ENCODE measurements at places on chromosomes 1 and 21.

- DNase-seq: no peak
Measured at GRCh38 chr21:28773036-28773435, 219.6 kb downstream of the LTN1 start.

GRCh38 chr1:215543191-215543606, 23.9 kb upstream of the KCTD3 start:
- DNase-seq: no peak

DNA sequence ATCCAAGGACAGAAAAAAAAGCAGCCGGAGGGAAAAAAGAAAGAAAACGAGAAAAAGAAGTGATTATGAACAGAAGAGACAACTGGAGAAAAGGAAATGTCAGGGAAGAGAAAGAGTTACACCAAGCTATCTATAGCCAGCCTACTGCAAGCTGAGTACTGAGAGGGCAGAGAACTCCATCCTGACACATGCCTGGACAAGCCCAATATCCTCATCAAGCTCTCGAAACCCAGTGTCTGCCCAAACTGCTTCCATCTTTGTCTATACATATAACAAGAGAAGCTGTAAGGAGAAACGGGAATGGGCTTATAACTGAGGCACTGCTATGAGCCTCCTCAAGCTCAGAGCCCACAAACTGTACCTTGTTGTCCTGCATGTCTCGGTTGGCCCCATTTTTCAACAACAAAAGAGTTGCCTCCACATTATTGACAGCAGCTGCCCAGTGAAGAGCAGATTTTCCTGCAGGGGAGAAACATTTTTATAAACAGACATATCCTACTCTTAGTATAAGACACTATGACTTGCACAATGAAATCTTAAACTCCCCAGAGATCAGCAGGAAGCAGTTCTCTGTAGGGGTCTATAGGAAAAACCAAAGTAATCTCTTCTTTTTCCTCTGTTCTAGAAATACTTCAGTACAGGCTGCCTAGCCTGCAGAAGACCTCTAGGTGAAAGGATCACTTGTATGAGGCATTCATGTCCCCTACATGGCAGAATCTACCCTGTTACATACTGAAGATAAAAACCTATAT, 21.2 kb upstream of the ADAM30 start:
- no peak for DNase-seq

GRCh38 chr1:29959356-29959755, 723.0 kb downstream of the PTPRU start:
- no peak for DNase-seq

DNA sequence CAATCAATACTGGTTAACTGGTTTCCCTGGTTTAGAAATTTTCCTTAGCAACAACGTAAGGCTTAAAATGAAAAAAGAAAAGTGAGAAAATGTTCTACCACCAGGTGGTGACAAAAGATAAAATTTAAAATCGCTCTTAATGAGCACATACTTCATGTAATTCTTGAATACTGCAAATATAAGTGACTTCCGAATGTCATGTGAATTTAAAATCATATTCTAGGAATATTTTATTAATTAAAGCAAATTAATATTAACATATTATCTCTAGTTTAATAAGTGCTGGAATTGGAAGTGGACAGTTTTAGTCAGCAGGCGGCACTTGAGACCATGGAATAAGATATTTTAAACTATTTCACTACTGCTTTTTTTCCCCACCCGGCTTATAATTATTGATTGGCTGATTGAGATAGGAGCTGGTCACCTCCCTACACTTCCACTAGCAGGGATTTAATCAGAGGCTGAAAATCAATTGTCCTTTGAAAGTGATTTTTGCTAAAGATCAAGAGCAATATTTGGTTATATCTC, 5.0 kb upstream of the ADAMTS1 start:
- no peak for DNase-seq

- no peak for DNase-seq
Measured at GRCh38 chr1:205150651-205151428, 29.1 kb upstream of the RBBP5 start.

DNA sequence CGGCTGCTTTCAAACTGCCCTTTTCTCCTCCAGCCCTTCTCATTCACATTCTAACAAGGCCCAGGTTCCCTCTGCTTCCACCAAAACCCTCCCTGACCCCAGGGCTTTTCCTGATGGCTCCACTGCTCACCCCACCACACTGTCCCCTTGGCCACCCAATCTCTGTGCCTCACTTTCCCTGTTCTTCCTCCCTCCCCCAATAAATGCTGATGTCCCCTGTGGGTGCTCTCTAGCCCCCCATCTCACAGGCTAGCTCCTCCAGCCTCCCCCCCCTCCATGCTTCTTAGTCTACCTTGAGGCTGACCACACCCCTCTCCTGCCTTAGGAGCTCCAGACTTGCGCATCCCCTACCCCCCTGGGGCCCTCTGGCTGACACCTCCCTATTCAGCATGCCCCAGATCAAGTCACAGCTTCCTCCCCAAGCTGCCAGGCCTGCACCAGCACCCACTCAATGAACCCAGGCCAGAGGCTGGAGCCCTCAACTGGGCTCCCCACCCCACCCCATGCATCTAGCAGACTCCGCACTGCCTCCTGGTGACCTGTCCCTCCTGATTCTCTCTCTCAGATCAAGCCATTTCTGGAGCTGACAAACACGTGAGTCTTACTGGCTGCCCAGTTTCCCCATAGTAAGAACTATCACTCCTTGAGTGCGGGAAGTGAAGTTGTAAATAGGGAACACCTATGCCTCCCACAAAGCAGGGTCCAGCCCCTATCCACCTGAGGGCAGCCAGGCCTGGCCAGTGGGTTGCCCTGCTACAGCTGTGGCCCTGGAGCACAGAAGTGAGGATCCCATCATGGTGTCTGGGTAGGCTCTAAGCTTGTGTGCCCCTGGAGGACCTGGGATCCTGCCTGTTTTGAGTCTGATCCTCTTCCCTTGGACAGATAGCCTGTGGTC, 117.9 kb downstream of the DMRTB1 start:
- DNase-seq: no peak

- DNase-seq: no peak
Measured at GRCh38 chr1:35714921-35715567, 3.6 kb downstream of the C1orf216 start.

DNA sequence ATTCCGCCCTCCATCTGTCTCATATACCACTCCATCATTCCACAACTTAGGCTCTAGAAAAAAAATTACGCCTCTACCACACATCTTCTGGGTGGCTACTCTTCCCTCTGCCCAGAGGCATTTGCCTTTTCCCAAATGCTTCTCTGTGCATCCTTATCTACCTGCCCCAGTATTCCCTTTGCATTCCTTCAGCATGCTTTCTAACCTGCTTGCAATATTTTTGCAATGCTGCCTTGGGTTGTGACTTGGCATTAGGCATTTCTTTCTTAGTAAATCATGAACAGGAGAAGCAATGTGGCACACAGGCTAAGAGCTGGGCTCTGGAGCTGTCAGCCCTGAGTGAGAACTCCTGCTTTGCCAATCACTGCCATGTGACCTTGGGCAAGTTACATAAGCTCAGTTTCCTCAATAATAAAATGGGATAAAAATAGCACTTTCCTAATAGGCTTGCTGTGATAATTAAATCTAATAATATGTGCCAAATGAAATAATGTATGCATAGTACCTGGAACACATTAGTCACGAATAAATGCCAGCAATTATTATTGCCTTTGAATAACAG, 276.0 kb downstream of the ASTN1 start:
- no peak for DNase-seq

DNA sequence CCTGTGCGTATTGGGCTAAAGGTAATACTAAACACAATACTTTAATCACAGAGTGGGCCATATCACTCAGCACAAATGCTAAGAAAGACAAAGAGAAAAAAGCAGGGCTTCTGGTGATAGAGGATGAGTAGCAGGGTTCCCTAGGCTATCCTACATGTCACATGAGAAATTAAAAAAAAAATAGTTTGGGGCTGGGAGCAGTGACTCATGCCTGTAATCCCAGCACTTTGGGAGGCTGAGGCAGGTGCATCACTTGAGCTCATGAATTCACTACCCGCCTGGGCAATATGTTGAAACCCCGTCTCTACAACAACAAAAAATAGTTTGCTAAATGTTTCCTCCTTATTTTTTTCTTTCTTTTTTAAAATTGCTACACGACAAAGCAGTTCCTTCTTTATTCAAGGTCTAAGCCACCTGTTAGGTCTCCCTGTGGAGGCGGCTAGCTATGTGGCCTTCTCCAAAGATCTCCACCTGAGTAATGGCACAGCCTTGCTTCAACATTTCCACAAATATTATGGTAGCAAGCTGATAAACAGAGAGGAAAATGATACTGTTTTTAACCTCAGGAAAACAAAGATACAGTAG, 1.5 kb downstream of the ENSA start:
- DNase-seq: no peak

DNA sequence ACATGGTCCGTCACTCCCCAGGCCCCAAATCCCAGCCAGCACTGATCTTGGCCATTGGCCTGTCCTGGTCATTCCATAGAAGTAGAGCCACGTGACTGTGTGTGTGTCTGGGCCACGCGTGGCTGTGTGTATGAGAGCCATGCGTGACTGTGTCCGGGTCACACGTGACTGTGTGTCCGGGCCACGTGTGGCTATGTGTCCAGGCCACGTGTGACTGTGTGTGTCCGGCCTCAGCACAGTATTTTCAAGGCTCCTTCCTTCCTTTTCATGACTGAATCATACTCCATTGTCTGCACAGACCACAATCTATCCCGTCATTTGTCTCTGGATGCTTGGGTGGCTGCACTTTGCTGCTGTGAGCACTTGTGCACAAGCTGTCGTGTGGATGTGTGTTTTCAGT, 67.4 kb downstream of the SKI start:
- no peak for DNase-seq

DNA sequence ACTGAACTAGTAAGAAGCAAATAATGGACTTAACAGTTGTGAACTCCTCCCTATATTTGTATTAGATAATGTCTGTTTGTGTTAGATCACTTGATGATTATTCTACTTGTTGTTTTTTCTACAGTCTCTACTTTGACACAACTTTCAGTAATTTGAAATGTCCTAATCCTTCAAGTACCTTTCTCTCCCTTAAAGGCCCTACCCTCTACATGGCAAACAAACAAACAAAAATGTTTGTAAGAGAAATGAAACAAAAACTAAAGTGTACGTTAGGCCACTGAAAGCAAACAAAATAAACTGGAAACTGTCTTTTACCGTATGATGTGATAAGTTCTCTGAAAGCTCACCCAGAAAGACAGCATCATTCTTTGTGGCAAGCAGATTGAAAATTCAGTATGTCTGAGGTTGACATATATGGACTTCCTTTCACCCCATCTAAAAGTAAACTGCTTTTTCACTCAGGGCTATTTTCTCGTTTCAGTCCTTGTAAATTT, 255.9 kb upstream of the SNX7 start:
- DNase-seq: no peak

DNA sequence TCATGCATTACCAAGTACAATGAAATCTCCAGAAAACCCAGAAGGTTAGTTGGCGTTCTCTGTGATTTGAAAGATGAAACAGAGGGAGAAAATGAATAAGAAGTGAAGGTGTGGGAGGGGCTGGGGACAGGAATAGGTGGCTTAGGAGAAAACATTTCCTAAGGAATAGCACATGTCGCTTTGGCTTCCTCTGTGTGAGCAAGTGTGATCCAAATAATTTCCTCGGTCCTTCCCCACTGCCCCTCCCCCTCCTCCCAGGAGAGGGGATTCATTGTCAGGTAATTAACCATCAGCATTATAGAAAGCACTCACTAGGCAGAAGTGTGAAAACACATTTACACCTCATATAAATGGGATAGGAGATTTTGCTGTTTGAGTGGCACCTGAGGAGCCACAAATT, 105.5 kb downstream of the NUF2 start:
- DNase-seq: no peak

GRCh38 chr1:24254783-24255182, 64.4 kb upstream of the GRHL3 start:
- DNase-seq: no peak

- DNase-seq: no peak
Measured at GRCh38 chr1:204466416-204467405, 27.9 kb downstream of the PIK3C2B start.

DNA sequence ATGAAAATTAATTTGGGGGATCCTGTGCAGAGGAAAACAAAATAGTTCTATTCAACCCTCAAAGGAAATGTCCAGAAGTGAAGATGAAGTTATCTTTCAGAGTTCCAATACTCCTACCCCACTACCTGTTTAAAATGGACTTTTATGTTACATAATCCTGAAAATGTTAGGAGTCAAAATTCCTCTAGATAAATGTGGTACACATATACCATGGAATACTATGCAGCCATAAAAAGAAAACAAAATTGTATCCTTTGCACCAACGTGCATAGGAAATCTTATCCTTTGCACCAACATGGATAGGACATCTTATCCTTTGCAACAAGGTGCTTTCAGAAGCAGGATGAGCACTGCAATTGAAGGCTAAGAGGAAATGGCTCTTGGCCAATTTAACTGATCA, 245.2 kb downstream of the LTN1 start:
- no peak for DNase-seq

DNA sequence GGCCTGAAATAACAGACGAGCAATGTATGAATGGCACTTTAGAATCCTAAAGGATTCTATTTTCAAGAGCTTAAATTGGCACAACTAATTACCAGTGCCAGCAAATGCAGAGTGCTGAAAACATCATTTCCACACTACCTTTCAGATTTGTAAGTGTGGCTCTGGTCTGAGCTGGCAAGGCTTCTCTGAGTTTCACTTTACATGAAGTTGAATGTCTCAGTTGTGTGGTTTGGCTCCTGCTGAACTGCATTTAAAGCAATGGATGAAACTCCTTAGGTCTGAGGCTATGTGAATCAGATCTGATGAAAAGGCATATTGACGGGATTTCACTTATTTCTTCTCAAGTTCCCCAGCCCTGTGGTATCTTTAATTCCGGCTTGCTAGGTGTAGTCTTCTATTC, 114.8 kb upstream of the PTGFR start:
- no peak for DNase-seq

- no peak for DNase-seq
Measured at GRCh38 chr21:45531393-45532215, 10.6 kb downstream of the SLC19A1 start.

DNA sequence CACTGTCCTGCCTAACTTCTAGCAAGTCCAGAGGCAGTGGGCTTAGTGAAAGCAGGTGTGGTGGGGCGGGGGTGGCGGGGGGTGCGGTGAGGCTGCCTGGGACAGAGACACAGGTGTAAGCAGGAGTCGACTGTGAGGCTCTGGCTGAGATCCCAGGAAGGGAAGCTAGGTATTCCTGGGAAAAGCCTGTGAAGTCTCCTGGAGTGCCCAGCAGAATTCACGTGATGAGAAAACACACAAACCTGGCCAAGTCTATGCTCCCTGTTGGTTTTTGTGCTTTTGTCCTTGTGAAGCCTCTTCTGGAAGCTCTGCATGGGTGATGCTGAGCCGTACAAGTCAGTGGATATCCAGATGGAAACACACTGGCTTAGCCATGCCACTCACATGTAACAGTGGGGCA, 5.3 kb downstream of the GALNT2 start:
- no peak for DNase-seq

DNA sequence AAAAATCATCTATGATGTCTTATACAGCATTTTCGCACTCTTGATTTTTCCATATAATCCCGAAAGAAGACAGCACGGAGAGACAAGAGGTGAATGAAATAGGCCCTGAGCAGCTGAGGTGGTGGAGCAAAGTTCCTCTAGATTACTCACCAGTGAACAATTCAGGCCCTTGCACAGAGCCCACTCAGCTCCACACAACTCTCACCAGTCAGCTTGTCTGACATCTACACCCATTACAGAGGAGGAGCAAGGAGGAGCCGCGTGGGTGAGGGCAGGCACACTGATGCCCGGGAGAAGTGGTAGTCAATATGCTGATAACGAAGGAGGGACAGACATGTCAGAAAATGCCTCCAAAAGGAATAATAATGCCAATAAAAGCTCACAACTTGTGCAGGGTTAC, 59.9 kb downstream of the DNM3 start:
- DNase-seq: no peak

Measured in germinal center (tissue), 1 donor.